Upper lobe of left lung (tissue), 6 donors: ENCODE measurements at places on chromosomes 6 and 20. TPM values are rescaled to one million over a fixed set of nuclear protein-coding genes. Genes with fewer than 3 reads are reported as not detected.

Gene EXOC2
- 31.4 TPM for total RNA-seq

Gene OPN5
- not detected for total RNA-seq

Gene PLCB1
- total RNA-seq, result 8.2 TPM

Gene MC3R
- total RNA-seq, result not detected

Gene PGC
- 241 TPM for total RNA-seq

Gene UQCC2
- total RNA-seq, result 14.1 TPM

- H3K4me1 ChIP-seq, result no peaks in the 10 kb centered on the region
- H3K4me3 ChIP-seq, result no peak overlapping the region
- no peaks in the 10 kb centered on the region for H3K27me3 ChIP-seq
- no peaks in the 10 kb centered on the region for H3K36me3 ChIP-seq
These were observed 477.2 kb downstream of the EYS start for GRCh38 chr6:65229825-65230224.

Gene KIF25
- total RNA-seq, result not detected

DNA sequence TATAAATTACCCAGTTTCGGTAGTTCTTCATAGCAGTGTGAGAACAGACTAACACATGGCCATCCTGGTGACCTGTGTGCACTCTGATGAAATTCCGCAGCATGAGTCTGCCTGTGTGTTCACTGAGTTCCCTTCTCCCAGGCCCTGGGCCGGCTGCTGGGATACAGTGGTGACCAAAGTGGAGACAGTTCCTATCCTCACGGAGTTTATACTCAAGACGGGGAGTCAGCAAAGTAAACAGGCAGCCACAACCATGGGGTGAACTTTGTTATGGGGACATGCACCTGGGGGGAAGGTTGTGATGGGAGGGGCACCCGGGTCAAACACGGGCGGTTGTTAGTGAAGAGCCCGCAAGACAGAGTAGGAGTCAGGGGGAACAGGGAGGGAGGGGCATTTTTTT is 202.0 kb downstream of the CDH4 start:
- no peaks in the 10 kb centered on the region for H3K36me3 ChIP-seq
- DNase-seq, result no peak
- H3K27me3 ChIP-seq, result no peaks in the 10 kb centered on the region
- no peak overlapping the region for H3K4me3 ChIP-seq

- H3K4me3 ChIP-seq, result no peak overlapping the region
- H3K27ac ChIP-seq, result no peak overlapping the region
- no peaks in the 10 kb centered on the region for H3K36me3 ChIP-seq
- no peaks in the 10 kb centered on the region for H3K27me3 ChIP-seq
- no peaks in the 10 kb centered on the region for H3K4me1 ChIP-seq
These were observed 9.7 kb upstream of the BPIFB1 start for GRCh38 chr20:33273117-33273851.

Gene ZBTB46
- 25.3 TPM for total RNA-seq

Gene MEP1A
- total RNA-seq, result not detected

- no peak overlapping the region for H3K4me3 ChIP-seq
- H3K36me3 ChIP-seq, result no peaks in the 10 kb centered on the region
- H3K27me3 ChIP-seq, result no peaks in the 10 kb centered on the region
- no peak for DNase-seq
- H3K4me1 ChIP-seq, result peaks cover 13% of the 10 kb centered on the region
These were observed 2.4 kb downstream of the MYBL2 start for GRCh38 chr20:43669332-43669731.

Gene SLC17A9
- 15.4 TPM for total RNA-seq

Gene RIN2
- total RNA-seq, result 111 TPM

GRCh38 chr20:24100370-24101011 is 111.9 kb upstream of the GGTLC1 start:
- no peak for DNase-seq
- H3K4me3 ChIP-seq, result no peak overlapping the region
- no peak overlapping the region for H3K27ac ChIP-seq
- no peaks in the 10 kb centered on the region for H3K36me3 ChIP-seq

DNA sequence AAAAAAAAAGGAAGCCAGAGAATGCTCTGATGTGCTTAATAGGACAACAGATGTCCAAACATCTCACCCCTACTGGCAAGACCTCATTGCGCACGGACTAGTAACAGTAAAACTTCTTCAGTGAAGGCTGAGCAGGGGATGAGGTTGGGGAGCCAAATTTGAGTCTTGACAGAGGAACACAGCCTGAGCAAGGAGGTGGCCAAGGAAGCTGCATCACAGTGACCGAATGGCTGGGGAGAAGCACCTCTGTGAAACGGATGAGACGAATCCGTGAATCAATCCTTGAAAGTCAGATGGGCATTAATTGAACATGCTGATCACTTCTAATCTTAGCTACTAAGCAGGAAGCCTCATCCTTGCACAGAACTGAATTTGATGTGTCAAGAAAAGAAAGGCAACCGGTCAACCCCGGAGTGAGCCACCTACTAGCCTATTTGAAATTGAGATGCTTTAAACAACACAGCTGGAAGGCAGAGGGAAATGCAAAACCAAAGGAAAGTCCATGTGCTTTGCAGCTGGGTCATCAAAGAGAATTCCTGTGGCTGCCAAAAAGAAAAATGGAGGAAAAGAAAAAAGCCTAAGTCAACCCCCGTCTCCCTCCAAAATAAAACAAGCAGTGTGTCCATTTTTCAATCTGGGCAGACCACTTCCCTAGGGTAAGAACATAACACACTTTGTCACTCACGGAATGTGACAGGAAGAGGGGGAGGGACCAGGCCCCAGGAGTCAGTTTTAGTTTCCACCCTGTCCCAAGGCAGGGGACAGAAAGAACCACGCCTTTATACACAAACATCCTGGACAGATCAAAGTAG is 29.5 kb downstream of the PXDC1 start:
- H3K36me3 ChIP-seq, result peaks cover 2% of the 10 kb centered on the region
- H3K27ac ChIP-seq, result peak overlapping the region; percentile 69
- peaks cover 19% of the 10 kb centered on the region for H3K4me1 ChIP-seq
- DNase-seq, result no peak
- H3K27me3 ChIP-seq, result no peaks in the 10 kb centered on the region
- no peak overlapping the region for H3K4me3 ChIP-seq

- DNase-seq, result no peak
- no peaks in the 10 kb centered on the region for H3K36me3 ChIP-seq
- no peak overlapping the region for H3K4me3 ChIP-seq
- H3K4me1 ChIP-seq, result no peaks in the 10 kb centered on the region
- H3K27ac ChIP-seq, result no peak overlapping the region
These were observed 224.0 kb downstream of the SMOC2 start for GRCh38 chr6:168664956-168665355.

Gene TREM2
- 38.8 TPM for total RNA-seq

Gene UBE2J1
- 35.1 TPM for total RNA-seq

- H3K27me3 ChIP-seq, result no peaks in the 10 kb centered on the region
- H3K4me1 ChIP-seq, result no peaks in the 10 kb centered on the region
- no peaks in the 10 kb centered on the region for H3K36me3 ChIP-seq
- no peak for DNase-seq
- H3K27ac ChIP-seq, result no peak overlapping the region
These were observed 60.0 kb upstream of the EZR start for GRCh38 chr6:158879180-158879579.

GRCh38 chr6:37980222-37980595 is 160.7 kb downstream of the ZFAND3 start:
- H3K27ac ChIP-seq, result no peak overlapping the region
- H3K27me3 ChIP-seq, result no peaks in the 10 kb centered on the region
- no peaks in the 10 kb centered on the region for H3K36me3 ChIP-seq
- DNase-seq, result no peak
- peaks cover 30% of the 10 kb centered on the region for H3K4me1 ChIP-seq

GRCh38 chr6:84428300-84428907 is 201.0 kb upstream of the CEP162 start:
- DNase-seq, result peak; percentile 31
- H3K4me1 ChIP-seq, result no peaks in the 10 kb centered on the region
- no peaks in the 10 kb centered on the region for H3K36me3 ChIP-seq
- no peak overlapping the region for H3K27ac ChIP-seq
- no peaks in the 10 kb centered on the region for H3K27me3 ChIP-seq

DNA sequence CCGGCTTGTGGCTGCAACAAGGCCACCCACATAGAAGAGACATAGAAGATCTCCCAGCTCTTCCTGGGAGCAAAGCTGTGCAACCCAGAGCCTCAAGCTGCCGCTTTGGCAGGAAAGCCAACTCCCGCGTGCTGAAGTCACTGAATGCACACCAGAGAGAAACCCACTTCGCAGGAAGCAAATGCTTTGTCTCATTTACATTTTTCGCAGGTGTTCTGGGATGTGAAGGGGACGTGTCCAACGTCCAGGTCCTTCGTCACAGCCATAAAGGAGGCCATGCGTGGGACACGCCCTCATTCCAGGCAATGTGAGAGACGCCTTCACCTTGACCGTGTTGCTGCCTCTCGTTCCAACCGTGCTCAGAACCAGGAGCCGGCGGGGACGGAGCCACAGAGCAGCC is 24.4 kb downstream of the KCNQ2 start:
- no peaks in the 10 kb centered on the region for H3K4me1 ChIP-seq
- no peak overlapping the region for H3K27ac ChIP-seq

- no peaks in the 10 kb centered on the region for H3K36me3 ChIP-seq
- no peak overlapping the region for H3K4me3 ChIP-seq
- H3K4me1 ChIP-seq, result no peaks in the 10 kb centered on the region
- H3K27ac ChIP-seq, result no peak overlapping the region
- H3K27me3 ChIP-seq, result no peaks in the 10 kb centered on the region
These were observed 280.5 kb upstream of the JAG1 start for GRCh38 chr20:10954137-10954840.

DNA sequence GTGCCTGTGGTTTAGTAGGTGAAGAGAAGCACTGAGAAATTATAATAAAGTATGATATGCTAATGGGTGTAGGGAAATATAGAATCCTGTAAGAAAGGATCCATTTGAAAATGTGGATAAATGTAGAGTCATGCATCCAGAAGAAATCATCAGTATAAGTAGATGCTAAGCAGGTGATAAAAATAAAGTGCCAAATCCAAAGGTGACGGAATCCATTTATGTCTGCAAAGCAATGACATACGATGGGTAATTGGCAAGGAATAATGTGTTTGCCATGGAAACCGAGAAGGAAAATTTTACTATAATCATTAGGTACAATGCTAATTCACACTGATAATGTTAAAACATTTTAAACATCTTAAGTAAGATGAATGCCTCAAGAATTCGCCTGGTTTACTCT is 163.0 kb downstream of the OPN5 start:
- no peak overlapping the region for H3K4me3 ChIP-seq
- H3K27ac ChIP-seq, result no peak overlapping the region
- no peaks in the 10 kb centered on the region for H3K36me3 ChIP-seq
- no peaks in the 10 kb centered on the region for H3K4me1 ChIP-seq
- no peaks in the 10 kb centered on the region for H3K27me3 ChIP-seq

- no peak overlapping the region for H3K27ac ChIP-seq
- no peaks in the 10 kb centered on the region for H3K27me3 ChIP-seq
- no peaks in the 10 kb centered on the region for H3K36me3 ChIP-seq
These were observed 178.7 kb upstream of the RSPO3 start for GRCh38 chr6:126939784-126940183.

GRCh38 chr6:130928158-130928912 is 101.1 kb downstream of the SMLR1 start:
- H3K4me3 ChIP-seq, result no peak overlapping the region
- H3K27me3 ChIP-seq, result no peaks in the 10 kb centered on the region
- H3K36me3 ChIP-seq, result no peaks in the 10 kb centered on the region
- no peak overlapping the region for H3K27ac ChIP-seq
- no peak for DNase-seq
- peaks cover 11% of the 10 kb centered on the region for H3K4me1 ChIP-seq

Gene EFCAB8
- total RNA-seq, result 0.22 TPM

Gene SASH1
- 62.9 TPM for total RNA-seq

Gene TINAG
- not detected for total RNA-seq

Gene VSX1
- not detected for total RNA-seq

GRCh38 chr20:59385480-59385879 is 85.1 kb downstream of the EDN3 start:
- H3K36me3 ChIP-seq, result no peaks in the 10 kb centered on the region
- H3K27me3 ChIP-seq, result no peaks in the 10 kb centered on the region
- H3K4me1 ChIP-seq, result no peaks in the 10 kb centered on the region
- no peak overlapping the region for H3K4me3 ChIP-seq
- no peak for DNase-seq

Gene CTSZ
- total RNA-seq, result 389 TPM

DNA sequence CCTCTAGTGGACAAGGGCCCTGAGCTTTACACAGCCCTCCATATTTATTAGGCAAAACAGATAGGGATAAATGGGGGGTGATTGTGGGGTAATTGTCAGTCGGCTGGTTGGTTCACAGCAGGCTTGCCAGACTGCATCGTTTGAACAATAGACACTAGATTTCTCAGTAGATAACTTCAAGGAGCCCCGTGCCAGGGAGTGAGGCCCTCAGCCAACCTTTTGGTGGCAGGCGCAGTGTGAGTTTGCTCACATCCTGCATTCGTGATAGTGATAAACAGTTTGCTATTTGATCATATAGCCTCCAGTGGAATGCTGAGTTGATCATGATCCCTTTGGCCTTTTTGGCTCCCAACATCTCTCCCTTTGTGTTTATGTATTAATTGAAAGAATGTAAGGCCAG is 3.6 kb upstream of the ABHD12 start:
- H3K4me1 ChIP-seq, result peaks cover 8% of the 10 kb centered on the region
- H3K27me3 ChIP-seq, result no peaks in the 10 kb centered on the region
- DNase-seq, result no peak
- no peak overlapping the region for H3K4me3 ChIP-seq
- no peak overlapping the region for H3K27ac ChIP-seq

DNA sequence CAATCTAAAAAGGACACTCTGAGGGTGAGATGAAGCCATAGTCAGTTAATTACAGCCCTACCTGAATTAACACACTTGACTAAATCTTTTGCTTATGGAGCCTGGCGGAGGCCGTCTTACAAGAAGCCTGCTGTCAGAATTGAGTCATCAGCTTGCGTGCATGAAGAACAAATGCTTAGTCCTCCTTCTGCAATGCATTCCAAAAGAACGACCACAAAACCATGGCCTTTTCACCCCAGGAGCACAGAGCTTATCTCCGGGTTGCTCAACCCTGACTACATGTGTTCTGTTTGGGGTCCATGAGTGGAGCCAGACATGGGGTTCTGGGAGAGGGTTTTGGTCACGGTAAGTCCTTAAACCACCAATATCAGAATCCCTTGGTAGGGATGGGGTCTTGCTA is 318.1 kb downstream of the CLIC5 start:
- H3K27me3 ChIP-seq, result no peaks in the 10 kb centered on the region
- H3K27ac ChIP-seq, result no peak overlapping the region
- H3K4me1 ChIP-seq, result no peaks in the 10 kb centered on the region
- DNase-seq, result no peak
- no peak overlapping the region for H3K4me3 ChIP-seq

Gene PRDM13
- not detected for total RNA-seq

- no peaks in the 10 kb centered on the region for H3K27me3 ChIP-seq
- H3K4me3 ChIP-seq, result no peak overlapping the region
- peaks cover 5% of the 10 kb centered on the region for H3K4me1 ChIP-seq
- no peak for DNase-seq
- H3K36me3 ChIP-seq, result peaks cover 4% of the 10 kb centered on the region
These were observed 48.8 kb upstream of the FBXO30 start for GRCh38 chr6:145863366-145863765.

Gene MTFR2
- 1.0 TPM for total RNA-seq

Gene SGK2
- total RNA-seq, result 1.2 TPM

GRCh38 chr20:2559651-2560050 is 23.3 kb downstream of the TMC2 start:
- H3K27ac ChIP-seq, result no peak overlapping the region
- H3K4me1 ChIP-seq, result peaks cover 12% of the 10 kb centered on the region
- DNase-seq, result no peak
- H3K36me3 ChIP-seq, result no peaks in the 10 kb centered on the region
- no peak overlapping the region for H3K4me3 ChIP-seq
